Left ventricle myocardium inferior (tissue), 1 donor: ENCODE measurements at places on chromosomes 16 and 17. TPM values are rescaled to one million over a fixed set of nuclear protein-coding genes. Genes with fewer than 3 reads are reported as not detected.

DNA sequence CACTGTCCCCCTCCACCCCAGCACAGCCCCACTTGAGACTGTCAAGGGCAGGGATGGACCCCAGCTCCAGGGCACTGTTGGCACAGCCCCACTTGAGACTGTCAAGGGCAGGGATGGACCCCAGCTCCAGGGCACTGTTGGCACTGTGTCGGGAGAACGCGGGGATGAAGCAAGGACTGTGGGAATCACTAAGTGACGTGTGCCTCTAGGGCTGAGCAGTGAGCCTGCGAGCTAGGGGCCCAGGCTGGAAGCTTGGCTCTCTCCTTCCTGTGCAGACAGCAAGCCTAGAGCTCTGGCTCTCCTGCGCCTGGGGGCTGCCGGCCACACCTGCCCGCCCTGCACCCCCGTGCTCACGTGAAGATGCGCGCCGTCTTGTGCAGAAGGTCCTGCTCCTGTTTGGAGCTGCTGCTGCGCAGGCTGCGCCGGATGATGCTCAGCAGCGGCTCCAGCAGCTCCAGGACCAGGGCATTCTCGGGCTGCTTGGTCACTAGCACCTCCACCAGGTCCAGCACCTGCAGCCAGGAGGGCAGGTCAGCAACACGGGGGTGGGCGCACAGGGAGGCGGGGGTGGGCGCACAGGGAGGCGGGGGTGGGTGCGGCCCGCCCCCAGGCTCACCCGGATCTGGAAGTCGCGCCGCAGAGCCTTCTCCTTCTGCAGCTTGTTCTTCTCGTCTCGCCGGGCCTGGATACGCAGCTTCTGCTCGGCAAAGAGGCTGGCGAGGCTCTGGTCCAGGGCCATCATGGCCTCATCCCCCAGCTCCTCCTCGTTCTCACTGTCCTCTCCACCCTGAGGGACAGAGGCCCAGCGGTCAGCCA lies 10.8 kb downstream of the MYBBP1A start:
- peaks cover 85% of the 10 kb centered on the region for H3K36me3 ChIP-seq
- H3K27me3 ChIP-seq, result no peaks in the 10 kb centered on the region
- DNase-seq, result no peak
- no peak overlapping the region for H3K4me3 ChIP-seq
- no peak overlapping the region for H3K27ac ChIP-seq

Gene TVP23A
- 0.22 TPM for total RNA-seq

DNA sequence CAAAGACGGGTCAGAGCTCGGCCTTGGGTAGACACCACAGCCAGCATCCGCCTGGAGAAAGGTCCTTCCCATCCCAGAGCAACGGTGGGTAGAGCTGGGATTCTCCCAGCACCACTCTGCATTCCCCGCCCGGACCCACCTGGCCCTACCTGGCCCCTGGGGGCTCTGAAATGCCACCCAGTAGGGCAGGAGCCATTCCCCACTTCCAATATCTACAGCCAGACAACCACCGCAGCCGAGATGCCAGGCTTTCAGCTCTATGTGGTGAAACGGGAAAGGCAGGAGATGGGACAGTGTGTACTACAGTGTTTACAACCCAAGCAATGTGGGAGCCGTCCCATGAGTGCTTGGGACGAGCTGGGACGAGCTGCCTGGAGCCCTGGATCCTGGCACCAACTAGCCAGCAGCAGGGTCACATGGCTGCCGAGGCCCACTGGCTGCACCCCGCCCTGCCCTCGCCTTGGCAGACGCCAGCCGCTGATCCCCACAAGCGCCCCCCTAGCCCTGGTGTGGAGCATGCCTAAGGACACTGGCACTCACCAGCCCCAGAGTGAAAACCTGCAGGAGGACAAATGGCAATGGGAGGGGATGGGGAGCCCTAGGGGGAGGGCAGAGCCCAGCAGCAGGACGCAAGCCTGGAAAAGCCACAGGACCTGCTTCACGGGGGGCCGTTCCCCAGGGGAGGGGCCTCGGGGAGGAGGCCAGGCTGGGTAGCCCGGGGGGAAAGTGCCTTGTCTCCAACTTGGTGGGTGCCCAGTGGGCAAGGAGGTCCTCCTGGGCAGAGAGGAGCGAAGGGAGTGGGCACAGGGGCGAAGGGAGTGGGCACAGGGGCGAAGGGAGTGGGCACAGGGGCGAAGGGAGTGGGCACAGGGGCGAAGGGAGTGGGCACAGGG lies 13.5 kb downstream of the TMC6 start:
- peaks cover 59% of the 10 kb centered on the region for H3K4me1 ChIP-seq
- H3K27me3 ChIP-seq, result no peaks in the 10 kb centered on the region
- peaks cover 11% of the 10 kb centered on the region for H3K36me3 ChIP-seq
- DNase-seq, result peak; percentile 64
- no peak overlapping the region for H3K4me3 ChIP-seq
- peak overlapping the region; percentile 83 for H3K27ac ChIP-seq

Gene HNF1B
- total RNA-seq, result not detected

GRCh38 chr16:28110479-28110878 lies 47.0 kb upstream of the GSG1L start:
- H3K4me1 ChIP-seq, result no peaks in the 10 kb centered on the region
- H3K36me3 ChIP-seq, result peaks cover 93% of the 10 kb centered on the region
- no peak overlapping the region for H3K4me3 ChIP-seq
- DNase-seq, result no peak
- no peak overlapping the region for H3K27ac ChIP-seq

DNA sequence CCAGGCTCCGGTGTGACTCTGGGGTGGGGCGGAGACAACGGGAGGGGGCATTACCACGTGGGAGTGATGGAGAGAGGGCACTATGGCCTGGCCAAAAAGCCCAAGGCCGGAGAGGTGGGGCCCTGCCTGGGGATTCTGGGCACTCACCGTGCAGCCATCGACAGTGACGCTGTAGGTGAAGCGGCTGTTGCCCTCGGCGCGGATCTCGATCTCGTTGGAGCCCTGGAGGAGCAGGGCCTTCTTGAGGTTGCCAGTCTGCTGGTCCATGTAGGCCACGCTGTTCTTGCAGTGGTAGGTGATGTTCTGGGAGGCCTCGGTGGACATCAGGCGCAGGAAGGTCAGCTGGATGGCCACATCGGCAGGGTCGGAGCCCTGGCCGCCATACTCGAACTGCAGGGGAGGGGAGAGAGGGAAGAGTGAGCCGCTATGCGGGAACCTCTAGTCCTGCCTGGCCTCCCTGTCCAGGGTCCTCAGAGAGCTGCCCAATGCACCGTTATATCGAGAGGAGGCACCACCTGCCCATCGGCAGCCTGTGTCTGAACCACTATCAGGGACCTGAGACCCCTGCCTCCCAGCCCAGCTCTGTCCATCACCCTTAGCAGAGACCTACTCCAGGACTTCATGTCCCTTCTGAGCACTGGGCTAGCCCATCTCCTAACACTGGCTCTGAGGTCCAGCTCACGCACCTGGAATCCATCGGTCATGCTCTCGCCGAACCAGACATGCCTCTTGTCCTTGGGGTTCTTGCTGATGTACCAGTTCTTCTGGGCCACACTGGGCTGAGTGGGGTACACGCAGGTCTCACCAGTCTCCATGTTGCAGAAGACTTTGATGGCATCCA lies 15.6 kb downstream of the COL1A1 start:
- H3K27ac ChIP-seq, result no peak overlapping the region
- H3K27me3 ChIP-seq, result no peaks in the 10 kb centered on the region
- no peaks in the 10 kb centered on the region for H3K4me1 ChIP-seq
- H3K36me3 ChIP-seq, result peaks cover 52% of the 10 kb centered on the region
- H3K4me3 ChIP-seq, result no peak overlapping the region

DNA sequence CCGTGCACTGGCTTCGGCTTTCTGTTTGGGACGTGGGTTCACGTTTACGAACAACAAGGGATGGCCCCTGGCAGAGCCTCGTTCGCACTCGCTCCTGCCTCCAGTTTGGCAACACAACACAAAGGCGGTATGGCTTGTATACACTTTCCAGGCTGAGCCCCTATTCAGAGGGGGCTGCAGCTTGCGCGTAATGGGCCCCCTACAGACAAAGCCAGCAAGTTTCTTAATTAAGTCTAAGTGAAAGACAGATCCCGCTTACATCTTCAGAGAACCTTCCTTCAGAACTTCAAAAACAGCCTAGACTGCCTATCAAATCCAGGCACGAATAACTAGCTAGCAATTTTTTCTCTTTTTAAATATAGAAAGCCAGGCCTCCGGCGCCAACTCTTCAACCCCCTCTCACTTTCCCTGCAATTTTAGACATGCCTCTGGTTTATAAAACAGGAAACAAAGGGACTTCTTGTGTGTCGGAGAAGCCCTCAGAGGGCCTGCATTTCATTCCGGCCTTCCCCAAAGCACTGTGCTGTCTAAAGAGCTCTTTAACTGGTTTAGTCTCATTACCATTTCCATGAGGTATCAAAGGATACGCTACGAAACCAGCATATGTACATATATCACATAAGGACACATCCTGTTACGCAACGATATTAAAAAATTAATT lies 244.9 kb downstream of the STX8 start:
- no peak for DNase-seq
- H3K36me3 ChIP-seq, result peaks cover 5% of the 10 kb centered on the region
- H3K27me3 ChIP-seq, result no peaks in the 10 kb centered on the region
- H3K4me3 ChIP-seq, result no peak overlapping the region
- no peaks in the 10 kb centered on the region for H3K4me1 ChIP-seq

GRCh38 chr16:78102122-78102660 lies 2.7 kb downstream of the WWOX start:
- H3K27ac ChIP-seq, result no peak overlapping the region
- H3K4me3 ChIP-seq, result no peak overlapping the region
- H3K27me3 ChIP-seq, result no peaks in the 10 kb centered on the region

- peak overlapping the region; percentile 95 for H3K27ac ChIP-seq
- peaks cover 17% of the 10 kb centered on the region for H3K36me3 ChIP-seq
- H3K4me3 ChIP-seq, result peak overlapping the region; percentile 80
- peaks cover 61% of the 10 kb centered on the region for H3K4me1 ChIP-seq
- H3K27me3 ChIP-seq, result no peaks in the 10 kb centered on the region
Observed at GRCh38 chr17:29292992-29293889, 707 bp downstream of the NUFIP2 start.

Gene PPP4C
- total RNA-seq, result 32.2 TPM

Gene IRF8
- 2.7 TPM for total RNA-seq

DNA sequence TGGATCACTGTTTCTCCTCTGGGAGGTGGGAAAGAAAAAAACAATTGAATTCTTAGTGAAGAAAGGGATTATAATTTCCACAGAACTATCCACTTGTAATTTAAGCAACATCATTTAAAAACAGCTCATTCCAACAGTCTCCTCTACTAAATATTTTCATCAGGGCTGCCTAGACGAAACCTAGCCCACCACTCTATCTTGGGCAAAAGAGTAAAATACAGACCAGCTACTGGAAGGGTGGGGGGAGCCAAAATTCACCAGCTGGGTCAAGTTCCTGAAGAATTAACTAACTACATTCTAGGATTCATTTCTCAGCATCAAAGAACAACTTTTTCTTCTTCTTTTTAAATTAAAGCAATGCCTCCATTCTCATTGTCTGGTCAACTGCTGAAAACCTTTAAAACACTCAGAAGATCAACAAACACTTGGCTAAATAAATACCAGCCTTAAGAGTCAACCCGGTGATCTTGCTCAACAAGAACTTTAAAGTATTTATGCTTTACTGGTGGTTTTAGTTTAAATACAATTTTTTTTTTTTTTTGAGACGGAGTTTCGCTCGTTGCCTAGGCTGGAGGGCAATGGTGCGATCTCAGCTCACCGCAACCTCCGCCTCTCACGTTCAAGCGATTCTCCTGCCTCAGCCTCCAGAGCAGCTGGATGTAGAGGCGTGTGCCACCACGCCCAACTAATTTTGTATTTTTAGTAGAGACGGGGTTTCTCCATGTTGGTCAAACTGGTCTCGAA lies 25.2 kb downstream of the KANSL1 start:
- peaks cover 100% of the 10 kb centered on the region for H3K4me1 ChIP-seq
- no peaks in the 10 kb centered on the region for H3K27me3 ChIP-seq
- no peak overlapping the region for H3K4me3 ChIP-seq
- no peak for DNase-seq
- H3K36me3 ChIP-seq, result peaks cover 32% of the 10 kb centered on the region

DNA sequence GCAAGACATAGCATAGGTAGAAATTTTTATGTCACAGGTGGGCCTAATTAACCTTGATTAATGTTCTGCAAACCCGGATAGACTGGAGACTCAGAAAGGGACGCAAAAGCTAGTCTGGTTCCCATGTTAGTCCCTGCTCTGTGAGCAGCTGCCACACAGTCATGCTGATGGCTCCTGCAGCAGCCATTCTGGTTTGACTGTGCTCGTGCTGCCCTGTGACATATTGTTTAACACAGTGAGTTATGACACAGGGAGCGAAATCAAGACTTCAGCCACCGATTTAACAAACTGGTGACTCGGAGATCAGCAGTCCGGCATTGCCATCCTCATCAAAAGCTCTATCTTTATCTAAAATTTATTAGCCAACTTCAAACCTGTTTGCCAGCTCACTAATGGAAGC lies 169.8 kb downstream of the WWOX start:
- DNase-seq, result no peak
- H3K36me3 ChIP-seq, result no peaks in the 10 kb centered on the region
- H3K4me1 ChIP-seq, result no peaks in the 10 kb centered on the region
- H3K27me3 ChIP-seq, result no peaks in the 10 kb centered on the region
- no peak overlapping the region for H3K27ac ChIP-seq
- no peak overlapping the region for H3K4me3 ChIP-seq

DNA sequence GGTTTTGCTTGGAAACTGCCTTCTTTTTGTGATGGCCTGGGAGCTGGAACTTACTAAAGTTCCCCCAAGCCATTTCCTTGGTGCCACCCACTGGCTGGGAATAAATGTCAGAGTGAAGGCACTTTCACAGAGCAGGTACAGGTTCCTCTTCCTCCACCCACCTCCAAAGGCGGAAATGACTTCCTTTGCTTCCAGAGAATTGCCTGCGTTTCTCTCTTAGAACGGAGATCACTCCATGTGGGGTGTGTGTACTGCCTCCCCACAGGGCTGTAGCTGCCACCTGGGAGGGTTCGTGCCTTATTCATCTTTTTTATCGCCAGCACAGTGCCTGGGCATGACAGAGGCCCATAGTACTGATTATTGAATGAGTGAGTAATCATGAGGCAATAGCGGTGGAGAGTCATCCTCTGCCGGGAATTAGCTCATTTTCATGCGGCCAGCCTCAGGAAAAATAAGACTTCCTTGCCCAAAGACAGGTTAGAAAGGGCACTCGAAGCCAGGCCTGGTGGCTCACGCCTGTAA lies 32.2 kb upstream of the HAS3 start:
- H3K27me3 ChIP-seq, result no peaks in the 10 kb centered on the region
- H3K4me3 ChIP-seq, result no peak overlapping the region
- no peak overlapping the region for H3K27ac ChIP-seq
- H3K4me1 ChIP-seq, result peaks cover 12% of the 10 kb centered on the region
- no peak for DNase-seq
